GM10248 (cell line): ENCODE measurements at places on chromosomes 6 and 20.

DNA sequence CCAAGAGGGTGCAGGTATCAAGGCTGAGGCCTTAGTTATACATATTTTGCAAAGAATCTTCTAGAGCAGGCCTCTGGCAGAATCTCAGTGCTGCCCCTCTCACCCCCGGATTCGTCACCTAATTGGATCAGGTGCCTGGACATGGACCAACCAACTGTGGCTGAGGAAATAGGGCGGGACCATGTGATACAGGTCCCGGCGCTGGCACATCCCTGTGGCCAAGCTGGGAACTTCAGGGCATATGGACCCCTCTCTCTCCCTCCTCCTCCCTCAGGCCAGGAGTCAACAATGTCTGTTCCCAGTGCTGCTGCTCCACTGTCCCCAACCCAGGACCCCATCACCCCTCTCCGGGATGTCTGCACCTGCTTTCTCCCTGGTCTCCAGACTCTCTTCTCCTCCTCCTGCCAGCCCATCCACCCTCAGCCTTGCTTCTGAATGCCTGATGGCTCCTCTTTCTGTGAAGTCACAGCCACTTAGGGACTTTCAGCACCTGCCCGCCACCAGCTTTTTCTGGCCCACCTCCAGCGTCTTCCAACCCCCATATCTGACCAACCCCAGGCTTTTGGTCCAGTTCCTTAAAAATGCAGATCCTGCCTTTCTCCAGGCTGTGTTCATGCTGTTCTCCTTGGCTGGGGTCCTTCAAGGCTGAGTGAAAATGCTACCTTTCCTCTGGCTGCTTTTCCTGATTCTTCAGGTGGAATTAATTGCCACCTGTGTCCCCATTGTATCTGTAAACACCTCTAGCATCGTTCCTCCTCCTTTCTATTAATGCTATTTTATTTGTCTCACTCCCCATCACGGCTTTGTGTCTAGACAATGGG, 19.0 kb upstream of the MLN start:
- DNase-seq = no peak

- no peak for DNase-seq
Measured at GRCh38 chr20:16898433-16898832, 150.3 kb downstream of the OTOR start.

GRCh38 chr20:38692436-38693411, 31.6 kb upstream of the SLC32A1 start:
- peak; percentile 50 for DNase-seq

DNA sequence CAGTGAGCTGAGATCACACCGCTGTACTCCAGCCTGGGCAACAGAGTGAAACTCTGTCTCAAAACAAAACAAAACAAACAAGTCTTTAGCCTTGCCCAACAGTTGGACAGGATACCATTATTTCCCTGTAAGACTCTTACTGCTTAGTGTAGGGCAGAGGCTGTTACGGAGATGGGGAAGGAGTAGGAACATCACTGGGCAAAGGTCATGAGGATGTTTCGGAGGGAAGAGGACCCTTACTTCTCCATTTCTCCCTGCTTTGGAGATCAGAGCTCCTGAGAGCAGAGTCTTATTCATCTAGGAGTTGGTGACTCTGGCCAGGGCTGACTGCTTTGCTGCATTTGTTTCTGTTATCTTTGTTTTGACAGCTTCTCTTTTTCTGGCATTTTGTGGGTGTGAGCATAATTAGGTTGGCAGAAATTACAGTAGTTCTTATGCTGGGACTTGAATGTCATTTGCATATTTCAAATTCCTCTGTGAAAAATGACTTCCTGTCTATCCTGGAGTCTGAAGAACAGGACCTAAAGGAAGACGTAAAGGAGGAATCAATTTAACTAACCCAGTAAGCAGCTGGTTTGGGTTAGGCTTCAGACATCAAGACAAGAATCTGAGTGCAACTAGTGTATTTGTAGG, 89.0 kb downstream of the CDS2 start:
- no peak for DNase-seq

- no peak for DNase-seq
Measured at GRCh38 chr6:149194820-149195558, 122.5 kb upstream of the TAB2 start.

GRCh38 chr6:138824482-138825144, 28.7 kb downstream of the ECT2L start:
- DNase-seq = no peak

DNA sequence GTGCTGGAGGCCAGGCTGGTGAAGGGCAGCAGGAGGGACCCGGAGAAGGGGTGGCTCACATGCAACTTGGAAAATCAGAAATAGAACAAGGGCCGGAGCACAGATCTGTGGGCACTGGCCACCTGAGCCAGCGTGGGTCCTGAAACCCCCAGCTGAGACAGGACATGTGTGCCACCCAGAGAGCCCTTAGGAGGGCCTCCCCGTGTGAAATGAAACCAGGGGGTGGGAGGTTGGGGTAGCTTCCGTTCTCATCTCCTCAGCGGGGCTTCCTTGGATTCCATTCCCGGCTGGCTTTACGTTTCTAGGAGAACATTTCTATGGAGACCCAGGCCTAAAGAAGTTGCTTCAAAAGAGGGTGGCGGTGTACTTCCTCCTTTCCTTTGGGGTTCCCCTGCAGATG, 5.7 kb downstream of the FOXP4 start:
- no peak for DNase-seq

DNA sequence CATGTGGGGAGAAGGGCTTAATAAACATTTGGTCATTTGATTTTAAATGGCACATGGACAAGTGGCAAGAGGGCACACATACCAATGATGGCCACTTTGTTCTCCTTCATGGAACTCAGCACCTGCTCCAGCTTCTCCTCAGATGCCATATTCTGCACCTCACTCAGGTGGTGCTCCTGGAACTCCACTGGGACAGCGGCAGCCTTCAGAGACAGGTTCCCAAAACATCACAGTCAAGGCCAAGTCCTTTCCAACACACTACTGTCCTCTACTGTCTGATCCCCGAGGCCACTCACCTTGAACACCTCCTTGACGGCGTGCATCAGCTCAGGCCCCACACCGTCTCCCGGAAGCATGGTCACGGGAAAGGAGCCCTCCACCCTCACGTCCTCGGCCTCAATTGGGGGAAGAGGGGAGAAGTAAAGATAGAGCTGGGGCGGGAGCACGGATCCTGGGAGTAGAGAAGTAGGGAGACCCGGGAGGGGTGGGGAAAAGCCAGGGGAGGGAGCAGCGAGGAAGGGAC, 591 bp downstream of the IDH3B start:
- no peak for DNase-seq

- no peak for DNase-seq
Measured at GRCh38 chr6:63321821-63322220, 2.0 kb upstream of the LGSN start.

DNA sequence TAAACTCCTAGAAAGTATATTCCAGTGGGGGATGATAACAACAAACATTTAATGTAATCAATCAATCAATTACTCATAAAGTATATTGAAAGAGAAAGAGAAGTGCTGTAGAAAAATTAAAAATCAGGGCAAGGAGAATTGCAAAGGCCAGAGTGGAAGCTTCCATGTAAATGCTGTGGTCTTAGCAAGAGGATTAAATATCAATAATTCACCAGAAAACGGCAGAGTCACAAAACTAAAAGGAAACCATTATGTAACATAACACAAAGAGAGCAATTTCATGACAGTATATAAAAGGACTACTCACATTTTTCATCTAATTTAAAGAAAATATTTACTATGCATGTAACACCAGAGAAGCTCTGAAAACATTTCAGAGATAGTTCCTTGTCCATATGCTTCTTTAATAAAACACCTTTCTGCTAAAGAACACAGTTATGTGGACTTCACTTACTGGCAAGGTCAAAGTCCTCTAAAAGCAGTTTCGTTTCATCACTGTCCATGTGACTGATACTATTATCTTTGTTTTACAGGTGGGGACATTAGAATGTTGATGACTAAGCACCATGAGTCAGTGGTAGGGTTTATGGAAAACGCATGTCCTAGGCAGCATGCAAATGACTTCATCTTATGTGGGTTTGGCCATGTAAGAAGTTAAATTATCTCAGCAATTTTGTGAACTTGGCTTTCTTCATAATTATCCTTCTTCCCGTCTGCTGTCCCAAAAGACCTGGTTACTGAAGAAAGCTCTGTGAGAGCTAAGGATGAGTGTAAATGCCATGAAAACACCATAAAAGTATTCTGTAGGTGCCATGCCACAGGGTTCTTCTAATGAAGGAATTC, 185.8 kb upstream of the TENT5A start:
- no peak for DNase-seq

GRCh38 chr6:166167258-166167731, 356 bp downstream of the TBXT start:
- no peak for DNase-seq

GRCh38 chr20:47315339-47316056, 41.0 kb downstream of the ZMYND8 start:
- DNase-seq = no peak

GRCh38 chr6:74133073-74133472, 437.1 kb downstream of the CD109 start:
- no peak for DNase-seq

GRCh38 chr20:62358171-62359042, 8.7 kb downstream of the LAMA5 start:
- no peak for DNase-seq

GRCh38 chr20:34622821-34623451, 54.0 kb downstream of the PIGU start:
- DNase-seq = no peak

GRCh38 chr6:162056745-162057144, 670.8 kb downstream of the PRKN start:
- DNase-seq = no peak

DNA sequence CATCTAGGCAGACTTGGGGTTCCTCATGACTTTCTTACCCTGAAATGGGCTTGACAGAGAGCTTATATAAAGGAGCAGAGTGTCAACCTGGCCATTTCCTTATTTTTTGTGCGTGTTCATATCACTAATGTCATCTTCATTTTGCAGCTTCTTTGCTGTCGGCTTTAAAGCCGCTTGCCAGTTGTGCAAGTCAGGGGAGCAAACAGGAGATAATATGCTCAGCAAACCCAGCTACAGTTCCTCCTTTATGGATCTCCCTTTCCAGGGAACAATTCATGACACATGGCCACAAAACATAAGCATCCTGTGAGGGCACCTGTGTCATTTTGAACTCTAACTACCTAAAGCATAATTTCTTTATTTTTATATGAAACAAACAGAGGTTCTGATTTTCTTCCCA, 6.5 kb upstream of the TUBB2B start:
- DNase-seq = no peak

DNA sequence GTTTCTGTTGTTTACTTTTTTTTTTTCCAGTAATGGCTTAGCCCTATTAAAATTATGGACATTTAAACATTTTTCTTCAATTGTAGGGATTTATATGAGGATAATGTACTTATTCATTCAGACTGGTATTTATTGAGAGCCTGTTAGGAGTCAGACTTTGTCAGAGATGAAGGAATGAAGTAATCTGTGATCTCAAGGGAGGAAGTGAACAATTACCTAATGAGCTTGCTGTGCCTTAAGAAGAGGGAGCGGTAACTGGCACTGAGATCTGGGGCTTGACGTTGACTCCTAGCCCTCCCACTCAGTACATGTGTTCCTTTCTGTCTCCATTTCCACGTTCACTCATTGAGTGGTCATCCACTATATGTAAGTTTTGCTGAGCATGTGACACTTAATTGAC, 12.6 kb downstream of the AFDN start:
- no peak for DNase-seq

GRCh38 chr20:2469991-2470422, 582 bp downstream of the SNRPB start:
- peak; percentile 73 for DNase-seq

GRCh38 chr6:101832371-101832770, 438.9 kb downstream of the GRIK2 start:
- no peak for DNase-seq

DNA sequence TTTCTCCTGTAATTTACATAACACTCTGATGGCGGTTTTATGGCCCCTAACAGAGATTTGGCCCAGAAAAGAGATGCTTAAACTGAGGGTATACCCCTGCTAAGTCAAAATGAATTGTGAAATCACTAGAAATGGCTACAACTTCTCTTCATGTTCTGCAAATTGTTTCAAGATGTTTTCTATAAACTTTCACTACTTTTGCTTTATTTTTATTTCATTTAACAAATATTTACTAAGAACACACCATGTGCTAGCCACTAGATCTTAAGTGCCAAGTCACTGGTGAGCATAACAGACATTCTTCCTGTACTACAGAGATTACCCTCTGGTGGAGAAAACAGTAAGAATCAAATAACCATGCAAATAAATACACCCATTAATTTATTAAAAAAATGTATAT, 87.6 kb downstream of the KCNQ5 start:
- no peak for DNase-seq

DNA sequence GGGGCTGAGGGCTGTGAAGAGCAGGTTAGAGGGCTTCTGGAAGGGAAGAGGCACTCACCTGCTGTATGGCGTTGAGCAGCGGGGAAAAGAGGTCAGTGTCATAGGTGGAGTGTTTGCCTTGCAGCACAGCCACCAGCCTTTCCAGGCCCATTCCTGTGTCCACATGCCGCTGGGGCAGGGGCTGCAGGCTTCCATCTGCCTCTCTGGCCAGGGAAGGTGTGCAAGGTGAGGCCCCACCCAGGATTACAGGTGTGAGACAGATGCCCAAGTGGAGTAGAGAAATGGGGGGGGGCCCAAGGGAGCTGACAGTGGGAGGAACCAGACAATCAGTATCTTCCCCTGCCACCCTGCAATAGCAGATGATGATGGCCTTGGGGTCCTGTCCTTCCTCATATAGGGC, 2.9 kb downstream of the AARS2 start:
- DNase-seq = no peak

DNA sequence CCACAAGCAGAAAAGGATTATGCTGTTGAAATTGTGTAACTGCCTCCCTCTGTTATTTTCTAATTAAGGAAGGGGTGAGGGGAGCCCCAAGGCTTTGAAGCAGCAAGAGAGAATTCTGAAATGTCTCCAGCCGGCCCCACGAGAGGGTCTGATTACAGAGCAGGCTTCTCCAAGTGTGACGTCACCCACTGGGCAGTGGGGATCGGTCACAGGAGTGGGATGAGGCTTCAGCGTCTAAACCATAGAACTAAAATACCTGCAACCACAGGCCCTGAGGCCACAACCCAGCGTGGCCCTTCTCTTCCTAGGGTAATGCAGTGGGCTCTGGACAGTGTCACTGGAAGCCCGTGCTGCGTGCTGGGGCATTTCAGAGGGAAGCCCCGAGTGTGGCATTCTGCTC, 38.6 kb upstream of the APCDD1L start:
- DNase-seq = no peak

DNA sequence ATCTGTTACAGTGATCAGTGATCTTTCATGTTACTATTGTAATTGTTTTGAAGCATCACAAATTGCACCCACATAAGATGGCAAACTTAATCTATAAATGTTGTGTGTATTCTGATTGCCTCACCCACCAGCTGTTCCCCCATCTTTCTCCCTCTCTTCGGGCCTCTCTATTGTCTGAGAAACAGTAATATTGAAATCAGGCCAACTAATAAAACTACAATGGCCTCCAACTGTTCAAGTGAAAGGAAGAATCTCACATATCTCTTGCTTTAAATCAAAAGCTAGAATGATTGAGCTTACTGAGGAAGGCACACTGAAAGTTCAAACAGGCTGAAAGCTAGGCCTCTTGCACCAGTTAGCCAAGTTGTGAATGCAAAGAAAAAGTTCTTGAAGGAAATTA, 141.2 kb downstream of the CDK19 start:
- no peak for DNase-seq
